ENCODE measurements at places on chromosomes 7 and 10.

DNA sequence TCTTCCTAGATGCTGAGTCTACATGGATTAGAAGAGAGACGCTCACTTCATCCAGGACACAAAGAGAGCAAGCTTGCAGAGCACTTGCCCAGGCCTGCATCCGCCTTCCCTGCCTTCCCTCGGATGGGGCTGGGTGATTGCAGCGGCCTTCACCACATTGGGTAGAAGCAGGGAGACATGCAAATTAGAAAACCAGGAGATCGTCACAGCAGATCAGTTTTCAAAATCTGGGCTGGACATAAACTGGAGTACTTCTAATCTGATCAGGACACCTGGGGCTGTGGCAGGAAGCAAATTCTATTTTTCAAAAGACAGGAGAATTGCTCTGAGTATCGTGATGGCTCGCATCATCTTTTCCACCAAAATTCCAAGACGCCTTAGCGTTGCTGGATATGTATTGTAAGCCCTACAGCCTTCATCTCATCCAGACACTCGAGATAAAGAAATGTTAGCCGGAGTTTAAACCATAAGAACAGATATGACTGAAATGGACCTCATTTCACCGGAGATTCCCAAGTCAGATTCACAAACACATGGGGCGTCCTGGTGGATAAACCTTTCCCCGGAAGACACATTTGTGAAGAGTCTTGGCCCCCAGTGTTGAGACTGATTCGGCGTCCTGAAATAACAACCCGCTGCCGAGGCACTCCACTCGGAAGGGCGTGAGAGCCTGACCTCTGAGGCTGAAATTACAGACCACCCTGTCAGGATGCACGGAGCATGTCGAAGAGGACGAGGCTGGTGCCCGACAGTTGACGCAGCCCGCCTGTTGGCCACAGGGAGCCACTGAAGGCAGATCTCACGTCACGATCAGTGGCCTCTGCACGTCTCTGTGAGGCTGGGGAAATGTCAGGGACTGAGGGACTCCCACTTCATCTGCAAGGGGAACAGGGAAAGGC, 91.2 kb upstream of the PARD3 start:
- DNase-seq, result peak; percentile 67

- peak; percentile 49 for DNase-seq
Measured at GRCh38 chr10:31582365-31583052, 263.5 kb downstream of the ZEB1 start.

- no peak for DNase-seq
Measured at GRCh38 chr10:123882177-123882576, 9.4 kb downstream of the CPXM2 start.

DNA sequence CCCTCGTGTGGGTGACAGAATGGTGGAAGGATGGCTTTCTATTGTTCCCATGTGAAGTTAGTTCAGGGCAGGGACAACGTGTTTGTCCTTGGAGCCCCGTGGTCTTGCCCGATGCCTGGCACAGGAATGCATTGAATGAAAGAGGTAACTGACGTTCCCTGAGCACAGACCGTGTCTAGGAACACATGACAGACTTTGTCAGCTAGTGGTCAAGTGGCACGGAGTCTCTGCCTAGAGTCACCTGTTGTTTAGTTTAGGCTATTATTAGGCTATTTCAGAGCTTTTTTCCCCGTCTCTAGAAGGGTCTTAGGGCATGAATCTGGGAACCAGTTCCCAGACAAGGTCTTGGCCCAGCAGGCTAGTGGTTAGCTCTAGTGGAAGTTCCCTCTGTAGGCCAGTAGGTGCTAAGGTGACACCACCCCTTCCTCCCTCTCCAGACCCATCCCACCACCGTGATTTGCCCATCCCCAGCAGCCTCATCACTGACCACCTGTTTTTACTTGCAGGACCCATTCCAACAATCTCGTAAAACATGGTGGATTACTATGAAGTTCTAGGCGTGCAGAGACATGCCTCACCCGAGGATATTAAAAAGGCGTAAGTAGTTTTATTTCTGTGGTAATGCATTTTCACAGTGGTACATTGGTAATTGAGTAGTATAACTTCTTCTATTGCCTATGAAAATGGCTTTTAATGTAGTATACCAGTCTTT, 21.4 kb downstream of the DNAJB6 start:
- DNase-seq, result no peak

GRCh38 chr7:88760136-88760515, 626 bp downstream of the ZNF804B start:
- DNase-seq, result no peak

DNA sequence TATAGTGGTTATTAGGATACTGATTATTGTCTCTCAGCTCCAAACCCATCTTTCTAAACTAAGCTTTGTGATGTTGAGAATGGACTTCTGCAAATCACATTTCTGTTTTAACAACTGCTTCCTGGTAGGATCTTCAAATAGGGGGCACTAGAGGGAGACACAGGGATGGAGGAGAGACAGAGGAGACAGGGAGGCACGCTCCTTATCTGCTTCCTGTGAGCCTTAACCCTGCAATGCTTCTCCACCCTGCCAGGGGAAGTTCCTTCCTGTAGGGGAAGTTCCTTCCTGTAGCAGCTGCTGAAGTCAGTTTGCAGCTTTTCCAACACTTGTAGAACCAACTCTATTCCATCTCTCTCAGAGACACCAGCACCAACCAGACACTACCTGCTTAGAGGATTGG, 847.2 kb downstream of the CCSER2 start:
- DNase-seq, result peak; percentile 14

DNA sequence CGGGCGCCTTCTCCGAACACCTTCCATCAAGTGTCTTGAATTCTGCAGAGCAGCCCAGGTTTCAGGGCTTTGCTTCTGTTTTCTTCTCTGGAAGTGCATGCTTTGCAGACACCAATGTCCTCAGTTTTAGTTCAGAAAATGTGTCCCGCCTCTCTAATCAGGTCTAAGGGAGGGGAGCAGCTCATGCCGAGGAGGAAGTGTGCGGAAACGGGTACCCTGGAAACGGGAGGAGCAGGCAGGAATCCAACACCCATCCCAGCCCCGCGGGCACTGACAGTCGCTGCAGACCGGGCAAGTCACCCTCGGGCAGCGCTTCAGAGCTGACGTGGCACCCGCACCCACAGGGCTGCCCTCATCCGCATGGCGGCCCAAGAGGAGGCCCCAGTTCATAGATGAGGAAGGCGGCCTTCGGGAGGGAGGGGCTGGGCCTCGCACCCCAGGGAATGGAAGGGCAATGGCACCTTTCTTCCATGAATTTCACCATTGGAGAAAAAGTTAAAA, 338.7 kb downstream of the DNAJB6 start:
- no peak for DNase-seq

DNA sequence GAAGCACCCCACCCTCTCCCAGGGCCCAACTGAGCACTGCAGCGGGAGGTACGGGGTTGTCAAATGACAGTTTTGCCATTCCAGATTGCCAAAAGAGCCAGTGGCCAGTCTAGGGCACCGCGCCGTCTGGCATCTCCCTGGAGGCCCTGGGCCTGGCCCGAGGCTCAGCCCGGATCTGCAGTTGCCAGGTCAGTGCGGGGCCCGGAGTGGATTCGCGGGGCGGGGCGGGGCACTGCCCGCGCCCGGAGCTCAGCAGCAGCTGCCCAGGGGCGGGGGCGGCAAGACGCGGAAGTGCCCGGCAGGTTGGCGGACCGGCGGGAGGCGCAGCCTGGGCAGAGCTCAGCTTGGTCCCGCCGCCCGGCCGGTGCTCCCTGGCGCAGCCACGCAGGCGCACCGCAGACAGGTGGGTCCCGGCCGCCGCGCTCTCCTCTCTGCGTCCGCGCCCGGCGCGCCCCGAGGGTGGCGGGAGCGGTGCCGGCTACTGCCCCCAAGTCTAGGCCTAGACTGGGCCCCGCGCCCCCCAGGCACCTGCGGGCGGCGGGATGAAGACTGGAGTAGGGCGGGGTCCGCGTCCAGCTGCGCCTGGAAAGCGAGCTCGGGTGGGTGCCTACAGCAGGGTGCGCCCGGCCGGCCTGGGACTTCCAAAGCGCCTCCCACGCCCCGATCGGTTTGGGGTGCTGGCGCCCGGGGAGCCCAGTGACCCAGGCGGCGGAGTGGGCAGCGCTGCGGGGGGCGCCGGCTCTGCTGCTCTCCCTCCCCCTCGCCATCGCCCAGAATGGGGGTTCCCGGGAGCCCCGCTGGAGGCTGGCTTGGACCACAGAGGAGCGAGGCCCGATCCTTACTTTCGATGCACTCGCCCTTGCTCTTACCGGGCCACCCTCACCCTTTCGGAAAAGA, at the start of gene IRF5:
IRF5 (plus strand) TSS at position 281 of the 897 bp plus-strand sequence. CDS start 4,155 bp downstream, outside the sequence.
- no peak for DNase-seq

GRCh38 chr7:37149051-37149772, 299.5 kb downstream of the ELMO1 start:
- DNase-seq, result no peak

GRCh38 chr7:92608380-92609322, 18.5 kb upstream of the FAM133B start:
- peak; percentile 82 for DNase-seq

DNA sequence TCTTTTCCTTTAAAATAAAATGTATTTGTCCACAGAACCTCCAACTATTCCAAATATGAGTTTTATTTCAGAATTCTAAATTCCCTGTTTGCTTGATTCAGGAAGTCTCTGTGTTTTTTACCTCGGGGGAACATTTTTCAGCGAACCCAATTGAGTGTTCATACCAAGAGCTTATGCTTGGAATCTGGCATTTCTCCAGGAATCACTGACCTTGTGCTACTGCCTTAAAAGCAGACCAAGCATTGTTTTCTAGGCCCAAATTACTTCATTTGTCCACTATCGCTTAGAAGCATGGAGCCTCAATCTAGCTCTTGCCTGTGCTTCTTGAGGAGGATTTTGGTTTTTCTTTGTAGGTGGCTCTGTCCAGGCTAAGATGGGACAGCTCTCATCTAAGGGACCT, 59.4 kb downstream of the EBLN1 start:
- no peak for DNase-seq

DNA sequence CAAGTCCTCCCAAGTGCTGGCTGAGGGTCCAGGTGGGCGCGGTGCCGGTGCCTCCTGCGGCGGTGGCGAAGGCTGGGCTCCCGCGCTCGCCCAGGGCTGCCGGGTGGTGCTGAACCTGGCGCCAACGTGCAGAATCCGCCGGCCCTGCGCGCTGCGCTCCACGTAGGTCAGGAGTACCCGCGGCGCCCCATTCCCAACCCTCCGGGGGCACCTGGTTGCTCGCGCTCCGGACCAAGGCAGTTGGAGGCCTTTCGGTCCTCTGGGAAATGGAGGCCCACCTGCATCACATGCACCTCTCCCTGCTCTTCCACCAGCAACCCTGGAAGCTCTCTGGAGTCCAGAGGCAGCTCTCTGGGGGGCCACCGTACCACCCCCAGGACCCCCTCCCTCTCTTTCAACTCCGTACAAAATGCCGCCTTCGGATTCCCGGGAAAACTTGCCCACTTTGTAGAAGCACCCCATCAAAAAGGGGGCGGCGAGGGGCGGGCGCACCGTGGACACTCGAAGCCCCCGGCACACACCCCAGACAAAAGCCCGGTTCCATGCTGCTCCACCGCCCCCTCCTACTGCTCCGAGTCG, 745 bp downstream of the SLC16A9 start:
- peak; percentile 26 for DNase-seq

- no peak for DNase-seq
Measured at GRCh38 chr7:66362136-66362535, 157.0 kb downstream of the TPST1 start.

DNA sequence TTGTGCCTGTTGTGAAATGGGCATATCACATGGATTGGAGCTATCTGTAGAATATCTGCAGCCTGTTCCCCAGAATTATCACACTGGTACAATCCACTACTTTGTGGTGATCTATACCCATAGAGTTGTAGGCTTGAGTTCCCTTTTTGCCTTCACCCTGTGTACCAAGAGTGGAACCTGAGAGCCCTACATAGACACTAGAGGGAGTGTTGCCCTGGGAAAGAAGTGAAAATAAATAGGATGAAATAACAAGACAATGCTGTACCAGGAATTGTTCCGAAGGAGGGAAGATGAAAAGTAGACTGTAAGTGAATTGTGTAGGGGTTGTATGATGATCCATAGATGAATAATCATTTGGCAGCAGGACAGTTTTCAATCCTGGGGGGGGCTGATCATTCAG, 9.0 kb downstream of the SORCS3 start:
- DNase-seq, result no peak

DNA sequence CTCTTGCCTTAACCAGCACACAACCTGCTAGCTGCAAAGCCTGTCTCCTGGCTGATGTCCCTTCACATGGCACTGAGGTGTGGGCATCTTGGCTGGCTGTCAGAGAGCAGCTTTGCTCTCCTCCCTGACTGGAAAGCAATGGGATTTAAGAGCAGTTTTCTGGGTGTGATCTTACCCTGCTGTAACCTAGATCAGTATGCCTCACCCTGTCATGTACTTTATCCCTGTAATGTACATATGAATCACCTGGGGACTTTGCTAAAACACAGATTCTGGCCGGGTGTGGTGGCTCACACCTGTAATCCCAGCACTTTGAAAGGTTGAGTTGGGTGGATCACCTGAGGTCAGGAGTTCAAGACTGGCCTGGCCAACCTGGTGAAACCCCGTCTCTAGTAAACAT, 209.9 kb downstream of the FRMD4A start:
- DNase-seq, result no peak

DNA sequence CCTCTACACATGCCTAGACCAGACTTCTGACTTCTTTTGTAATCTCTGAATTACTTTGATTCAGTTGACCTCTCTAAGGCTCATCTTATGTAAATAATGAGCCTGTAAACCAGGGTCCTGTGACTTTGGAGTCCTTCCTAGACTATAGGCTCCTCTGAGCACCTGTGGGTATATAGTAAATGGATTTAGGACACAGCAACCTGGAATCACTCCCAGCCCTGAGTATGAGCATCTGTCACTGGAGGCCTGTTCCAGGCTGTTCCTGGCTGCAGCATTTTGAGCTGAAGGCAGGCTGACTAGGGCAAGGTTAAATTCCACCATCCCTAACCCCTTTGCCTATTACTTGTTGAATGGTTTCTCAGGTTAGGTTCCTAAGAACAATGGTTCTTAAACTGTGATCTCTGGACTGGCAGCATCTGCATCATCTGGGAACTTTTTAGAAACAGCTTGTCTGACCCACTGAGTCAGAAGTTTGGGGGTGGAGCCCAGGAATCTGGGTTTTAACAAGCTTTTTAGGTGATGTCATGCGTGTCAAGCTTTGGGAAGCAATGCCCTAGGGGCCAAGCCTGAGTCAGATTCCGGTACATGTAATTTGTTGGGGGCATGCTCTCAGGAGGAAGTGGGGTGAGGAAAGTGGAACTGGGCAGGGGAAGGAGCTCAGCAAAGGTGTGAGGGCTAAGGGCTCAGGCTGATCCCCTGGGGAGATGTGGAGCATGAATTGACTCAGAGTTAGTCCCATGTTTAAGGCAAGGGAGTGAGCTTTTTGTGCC, 28.2 kb downstream of the MINDY4 start:
- no peak for DNase-seq

Data from ELF-1 (cell line).